ENCODE measurements at places on chromosomes 7 and 10.

DNA sequence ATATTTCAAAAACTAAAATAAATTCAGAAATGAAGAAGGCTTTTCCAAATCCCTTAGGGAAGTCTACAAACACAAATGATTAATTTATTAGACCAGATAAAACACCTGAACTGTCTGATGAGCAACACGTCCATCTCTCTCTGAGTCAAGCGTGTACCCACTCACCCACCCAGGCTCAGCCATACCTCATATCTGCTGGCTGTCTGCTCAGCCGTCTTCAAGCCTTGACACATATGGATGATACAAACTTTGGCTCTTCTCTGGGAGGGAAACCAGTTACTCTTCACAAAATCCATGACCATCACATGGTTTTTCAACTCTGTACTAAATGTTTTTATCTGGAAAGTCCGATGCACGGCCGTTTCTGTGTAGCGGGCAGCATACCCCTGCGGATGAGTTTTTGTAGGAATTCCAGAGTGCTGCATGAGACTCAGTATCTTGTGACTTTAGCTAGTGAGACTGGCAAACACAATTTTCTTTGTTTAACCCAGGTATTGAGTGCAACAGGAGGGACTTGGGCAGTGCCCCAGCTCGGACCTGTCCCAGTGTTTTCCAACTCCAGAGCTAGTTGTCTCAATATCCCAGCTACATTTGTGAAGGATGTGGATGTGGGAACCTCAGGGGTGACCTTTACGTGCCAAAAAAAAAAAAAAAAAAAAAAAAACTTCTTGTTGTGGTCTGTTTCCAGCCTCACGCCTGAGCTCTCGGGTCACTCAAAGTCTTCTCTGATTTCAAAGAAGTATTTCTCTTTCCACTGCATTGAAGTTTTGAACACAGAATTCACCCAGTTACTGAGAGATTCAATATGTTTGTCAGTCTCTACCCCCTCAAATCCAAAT, at the start of gene C10orf90:
Gene C10orf90 (minus strand): TSS at position 638 of the 839 bp plus-strand sequence. CDS start 213 bp downstream, at position 425.
- no peak for DNase-seq

DNA sequence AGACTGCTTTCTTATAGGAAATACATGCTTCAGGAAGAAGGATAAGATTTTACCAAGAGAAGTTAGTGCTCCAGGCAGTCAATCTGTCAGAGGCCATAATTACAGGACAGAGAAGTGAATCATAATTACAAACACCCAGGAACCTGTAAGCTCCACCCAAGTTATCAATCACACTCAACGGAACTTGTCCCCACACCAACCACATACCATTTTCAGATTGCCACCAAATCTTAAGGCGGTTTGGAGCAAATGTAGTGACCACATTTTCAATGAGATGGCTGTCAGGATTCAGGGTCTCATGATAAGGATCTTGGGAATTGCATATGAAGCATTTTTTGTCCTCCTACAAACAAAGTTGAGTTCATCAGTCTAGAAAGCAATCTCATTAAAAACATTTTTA, 4.8 kb downstream of the LAMB1 start:
- DNase-seq = no peak

DNA sequence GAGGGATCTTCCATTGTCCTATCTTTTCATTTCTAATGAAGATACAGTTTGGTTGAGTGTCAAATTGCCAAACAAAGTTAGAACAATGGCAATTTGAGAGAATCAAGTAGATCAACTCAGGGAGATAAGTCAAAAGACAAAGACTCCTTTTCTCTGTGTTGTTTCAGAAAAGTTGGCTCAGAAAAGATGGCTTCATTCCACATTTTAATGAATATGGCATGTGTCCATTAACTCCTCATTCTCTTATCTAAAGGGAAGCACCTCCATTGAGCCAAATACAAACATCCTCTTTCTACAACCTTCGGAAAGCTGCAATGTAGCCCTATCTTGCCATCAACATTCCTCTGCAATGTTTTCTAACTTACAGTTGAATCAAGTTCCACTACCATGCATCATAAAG, 939.0 kb upstream of the C7orf33 start:
- no peak for DNase-seq

GRCh38 chr10:74624501-74624900, 201.9 kb upstream of the KAT6B start:
- no peak for DNase-seq

GRCh38 chr10:61406736-61407135, 46.4 kb downstream of the TMEM26 start:
- no peak for DNase-seq

DNA sequence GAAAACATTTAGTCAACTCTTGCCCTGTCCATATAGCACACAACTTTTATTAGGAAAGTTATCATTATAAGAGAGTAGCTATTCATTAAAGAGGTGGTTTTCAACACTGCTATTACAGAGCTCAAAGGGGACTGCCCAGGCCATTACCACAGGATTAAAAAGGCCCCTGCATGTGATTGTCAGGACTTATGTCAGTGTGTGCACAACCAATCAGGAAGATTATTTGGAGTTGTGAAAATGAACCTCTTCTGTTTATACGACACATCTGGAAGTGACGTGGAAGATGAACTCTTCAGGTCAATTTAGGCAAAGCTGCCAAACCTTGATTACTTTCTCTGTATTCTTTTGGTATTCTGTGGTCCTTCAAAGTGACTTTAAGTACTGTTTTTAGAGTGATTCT, 14.7 kb downstream of the CCNY start:
- no peak for DNase-seq

- no peak for DNase-seq
Measured at GRCh38 chr10:56943221-56943755, 582.2 kb upstream of the ZWINT start.

- no peak for DNase-seq
Measured at GRCh38 chr7:96205665-96206064, 116.2 kb downstream of the SLC25A13 start.

DNA sequence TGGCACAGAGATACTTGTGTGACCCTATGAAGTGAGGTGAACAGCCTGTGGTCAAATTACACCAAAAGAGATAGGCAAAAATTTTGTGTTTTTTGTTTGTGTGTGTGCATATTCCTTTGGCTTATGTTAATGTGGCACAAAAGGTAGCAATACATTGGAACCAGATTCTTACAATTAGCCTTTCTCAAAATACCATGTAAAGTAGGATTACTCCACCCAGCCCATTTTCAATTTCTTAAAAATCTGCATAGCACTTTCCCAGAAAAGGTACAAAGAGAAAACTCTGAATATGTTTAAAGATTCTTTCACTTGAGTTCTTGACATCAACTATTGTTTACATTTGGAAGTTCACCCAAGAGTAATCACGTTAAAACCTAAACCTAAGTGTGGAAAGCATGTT, 157.3 kb upstream of the YAE1 start:
- no peak for DNase-seq

- DNase-seq = no peak
Measured at GRCh38 chr7:41886262-41886900, 183.5 kb upstream of the INHBA start.

DNA sequence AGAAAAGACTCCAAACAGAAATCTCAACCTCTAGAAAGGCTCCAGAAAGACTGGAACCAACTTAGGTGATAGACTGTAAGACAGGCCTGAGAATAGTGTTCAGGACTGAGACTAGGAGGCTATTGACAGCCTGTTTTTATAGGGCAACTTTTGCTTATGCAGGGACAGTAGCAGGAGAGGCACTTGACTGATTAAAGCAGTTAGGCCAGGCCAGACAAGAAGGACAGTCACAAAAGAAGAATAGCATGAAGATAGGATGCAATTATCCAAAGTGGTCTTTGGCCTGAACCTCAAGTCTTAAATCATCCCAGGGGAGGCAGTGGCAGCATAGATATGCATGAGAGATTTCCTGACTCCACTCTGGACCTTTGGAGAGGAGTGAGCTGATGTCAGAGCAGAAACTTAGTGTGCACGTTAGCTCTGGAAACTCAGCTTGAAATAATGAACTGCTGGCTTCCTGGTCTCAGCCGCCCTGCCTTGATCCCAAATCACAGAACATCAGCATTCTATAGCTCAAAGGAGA, 290.6 kb downstream of the SORCS3 start:
- DNase-seq = no peak

GRCh38 chr10:103736763-103737162, 118.6 kb downstream of the SH3PXD2A start:
- no peak for DNase-seq

- no peak for DNase-seq
Measured at GRCh38 chr7:111919164-111919563, 287.0 kb downstream of the DOCK4 start.

- no peak for DNase-seq
Measured at GRCh38 chr7:131173145-131173890, 154.4 kb upstream of the MKLN1 start.

DNA sequence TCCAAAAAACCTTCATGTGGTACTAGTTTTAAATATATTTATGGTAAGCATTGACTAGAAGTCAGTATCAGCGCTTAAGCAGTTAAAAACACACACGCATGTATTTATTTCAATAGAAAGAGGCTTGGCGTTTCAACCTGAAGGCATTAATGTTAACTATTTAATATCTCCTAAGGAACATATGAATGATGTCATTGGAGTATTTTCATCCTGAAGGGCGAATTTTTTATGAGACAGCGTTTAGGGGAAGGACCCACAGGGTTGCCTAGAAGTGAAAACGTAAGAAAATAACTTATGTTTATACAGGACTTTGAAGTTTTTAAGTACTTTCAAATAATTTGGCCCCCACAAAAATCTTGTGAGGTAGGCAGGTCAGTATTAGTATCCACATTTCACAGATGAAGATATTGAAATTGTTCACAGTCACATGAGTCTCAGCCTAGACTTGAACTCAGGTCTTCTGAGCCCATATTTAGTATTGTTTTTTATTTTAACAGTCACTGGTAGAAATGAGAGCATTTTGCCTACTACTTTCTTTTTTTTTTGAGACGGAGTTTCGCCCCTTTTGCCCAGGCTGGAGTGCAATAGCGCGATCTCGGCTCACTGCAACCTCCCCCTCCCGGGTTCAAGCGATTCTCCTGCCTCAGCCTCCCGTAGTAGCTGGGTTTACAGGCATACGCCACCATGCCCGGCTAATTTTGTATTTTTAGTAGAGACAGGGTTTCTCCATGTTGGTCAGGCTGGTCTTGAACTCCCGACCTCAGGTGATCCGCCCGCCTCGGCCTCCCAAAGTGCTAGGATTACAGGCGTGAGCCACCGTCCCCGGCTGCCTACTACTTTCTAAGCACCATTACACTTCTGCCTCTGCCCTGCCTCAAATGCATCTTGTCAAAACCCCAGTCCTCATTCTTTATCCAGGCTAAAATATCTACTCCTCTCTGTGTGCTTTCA, 1.8 kb downstream of the SLK start:
- no peak for DNase-seq

GRCh38 chr7:157708919-157709295, 372.1 kb downstream of the DNAJB6 start:
- DNase-seq = no peak

DNA sequence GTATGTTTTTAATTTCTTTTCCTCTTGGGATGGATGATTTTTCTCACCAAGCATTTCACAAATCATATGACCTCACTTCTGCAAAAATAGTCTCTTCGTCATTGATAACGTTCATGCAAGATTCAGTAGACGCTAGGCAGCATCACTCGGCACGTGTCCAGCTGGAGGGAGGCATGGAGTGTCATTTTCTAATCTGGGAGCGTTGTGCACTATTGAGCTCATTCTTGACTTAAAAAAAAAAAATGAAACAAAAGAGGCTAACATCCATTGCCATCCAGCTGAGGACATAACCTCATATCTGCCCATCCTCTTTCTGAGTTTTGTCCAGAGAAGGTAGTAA, 56.2 kb downstream of the COL17A1 start:
- DNase-seq = no peak

- DNase-seq = peak; percentile 4
Measured at GRCh38 chr7:7051206-7051877, 131.0 kb upstream of the C1GALT1 start.

GRCh38 chr10:72260239-72260975, 13.3 kb upstream of the DDIT4 start:
- no peak for DNase-seq

- DNase-seq = no peak
Measured at GRCh38 chr7:153036396-153037063, 277.0 kb downstream of the ACTR3B start.

GRCh38 chr7:80818181-80818580, 100.7 kb downstream of the SEMA3C start:
- no peak for DNase-seq

DNA sequence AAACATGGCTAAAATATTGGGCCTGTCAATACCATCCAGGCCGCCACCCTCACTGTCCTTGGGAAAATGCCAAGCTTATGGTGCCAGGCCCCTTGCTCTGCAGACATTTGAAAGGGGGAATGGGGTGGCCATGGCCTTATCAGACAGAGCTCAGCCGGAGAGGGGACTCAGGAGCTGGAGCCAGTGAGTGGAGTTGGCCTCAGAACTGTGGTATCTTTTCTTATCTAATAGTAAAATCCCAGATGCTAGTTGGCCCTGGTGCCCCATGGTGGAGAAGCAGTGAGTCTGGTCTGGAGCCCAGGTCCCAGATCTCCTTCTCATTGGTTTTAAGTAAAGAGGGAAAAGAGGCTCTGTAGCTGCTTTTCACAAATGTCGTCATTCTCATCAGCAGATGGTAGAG, 49.6 kb upstream of the SORCS3 start:
- DNase-seq = no peak

DNA sequence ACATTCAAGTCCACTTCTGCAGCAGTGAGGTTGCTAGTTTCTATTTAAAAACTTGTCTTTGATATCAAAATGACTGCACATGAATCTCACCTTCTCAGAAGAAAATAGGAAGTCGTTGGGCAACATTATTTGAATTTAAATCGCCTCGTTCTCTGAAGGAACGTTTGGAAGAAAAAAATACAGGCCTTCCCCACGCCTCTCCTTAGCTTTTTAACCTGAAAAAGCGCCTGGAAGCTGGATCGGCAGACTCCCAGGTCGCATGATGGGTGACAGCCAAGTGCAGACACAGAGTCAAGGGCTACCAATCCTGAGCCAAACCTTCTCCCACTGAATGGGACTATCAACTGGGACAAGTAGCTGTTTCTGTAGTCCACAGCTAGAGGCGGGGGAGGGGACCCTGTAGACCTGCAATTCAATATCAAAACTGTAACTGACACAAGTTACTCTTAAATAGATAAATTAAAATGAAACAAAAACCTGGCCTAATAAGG, 2.2 kb downstream of the FAM53B start:
- DNase-seq = no peak

GRCh38 chr7:132837529-132837928, 244.4 kb downstream of the CHCHD3 start:
- DNase-seq = no peak

- DNase-seq = no peak
Measured at GRCh38 chr10:51700228-51700817, 928 bp upstream of the CSTF2T start.

DNA sequence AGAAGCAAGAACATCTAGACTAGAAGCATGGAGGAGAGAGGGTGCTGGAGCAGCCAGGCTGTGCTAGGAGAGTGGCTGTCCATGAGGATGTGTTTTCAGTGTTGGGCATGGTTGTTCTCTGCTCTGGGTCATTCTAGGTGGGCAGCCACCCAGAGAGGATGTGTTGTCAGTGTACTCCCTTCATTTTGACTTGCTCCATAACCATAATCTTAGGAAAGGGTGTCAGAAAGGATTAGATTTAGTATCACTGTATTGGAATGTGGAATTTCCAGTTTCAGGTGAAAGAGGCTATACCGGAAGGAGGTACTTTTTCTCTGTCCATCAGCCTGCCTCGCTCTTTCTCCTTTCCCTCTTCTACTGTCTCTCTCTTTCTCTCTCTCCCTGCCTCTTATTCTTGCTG, 474.5 kb upstream of the PODXL start:
- no peak for DNase-seq

GRCh38 chr7:110148054-110148453, 942.9 kb upstream of the LRRN3 start:
- DNase-seq = no peak

GRCh38 chr10:13445656-13446400, 83.0 kb downstream of the BEND7 start:
- DNase-seq = no peak
